ENCODE measurements at places on chromosomes 3 and 15.

GRCh38 chr15:80982205-80982604 lies 7.4 kb downstream of the MESD start:
- no peak for DNase-seq

DNA sequence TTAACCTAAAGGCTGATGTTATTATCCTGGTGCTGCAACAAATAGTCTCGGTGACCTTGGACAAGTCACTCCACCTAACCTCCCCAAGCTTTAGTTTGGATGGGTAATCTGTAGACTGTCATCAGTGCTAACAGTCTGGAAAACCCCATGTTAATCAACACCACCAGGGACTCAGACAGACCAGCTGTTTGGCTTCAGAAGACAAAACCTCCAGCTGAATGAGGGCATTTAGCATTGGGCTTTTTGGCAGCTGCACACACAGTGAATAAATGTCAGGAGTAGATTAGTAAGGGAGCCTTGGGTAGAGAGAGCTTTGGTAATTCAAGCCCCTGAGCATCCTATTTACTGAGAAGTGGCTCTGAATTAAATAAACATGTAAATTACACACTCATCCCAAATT lies 24.9 kb upstream of the C3orf80 start:
- DNase-seq = no peak

DNA sequence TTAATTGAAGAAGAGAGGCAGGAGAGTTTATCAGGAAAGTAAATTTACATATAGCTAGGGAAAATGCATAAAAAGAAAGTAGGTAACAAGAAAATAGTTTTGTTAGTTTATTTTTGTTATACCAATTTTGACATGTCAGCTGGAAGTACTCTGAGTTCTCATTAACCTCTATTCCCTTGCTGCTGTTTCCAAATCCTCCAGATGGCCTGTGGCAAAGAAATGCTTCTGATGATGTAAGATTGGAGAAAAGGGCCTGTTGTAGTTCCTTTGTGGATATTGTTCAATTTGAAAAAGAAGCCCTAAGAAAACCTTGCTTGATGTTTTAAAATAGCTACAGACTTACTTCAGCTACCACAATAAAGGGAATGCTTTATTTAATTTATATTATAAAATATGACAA lies 192.9 kb upstream of the SLITRK3 start:
- DNase-seq = no peak

DNA sequence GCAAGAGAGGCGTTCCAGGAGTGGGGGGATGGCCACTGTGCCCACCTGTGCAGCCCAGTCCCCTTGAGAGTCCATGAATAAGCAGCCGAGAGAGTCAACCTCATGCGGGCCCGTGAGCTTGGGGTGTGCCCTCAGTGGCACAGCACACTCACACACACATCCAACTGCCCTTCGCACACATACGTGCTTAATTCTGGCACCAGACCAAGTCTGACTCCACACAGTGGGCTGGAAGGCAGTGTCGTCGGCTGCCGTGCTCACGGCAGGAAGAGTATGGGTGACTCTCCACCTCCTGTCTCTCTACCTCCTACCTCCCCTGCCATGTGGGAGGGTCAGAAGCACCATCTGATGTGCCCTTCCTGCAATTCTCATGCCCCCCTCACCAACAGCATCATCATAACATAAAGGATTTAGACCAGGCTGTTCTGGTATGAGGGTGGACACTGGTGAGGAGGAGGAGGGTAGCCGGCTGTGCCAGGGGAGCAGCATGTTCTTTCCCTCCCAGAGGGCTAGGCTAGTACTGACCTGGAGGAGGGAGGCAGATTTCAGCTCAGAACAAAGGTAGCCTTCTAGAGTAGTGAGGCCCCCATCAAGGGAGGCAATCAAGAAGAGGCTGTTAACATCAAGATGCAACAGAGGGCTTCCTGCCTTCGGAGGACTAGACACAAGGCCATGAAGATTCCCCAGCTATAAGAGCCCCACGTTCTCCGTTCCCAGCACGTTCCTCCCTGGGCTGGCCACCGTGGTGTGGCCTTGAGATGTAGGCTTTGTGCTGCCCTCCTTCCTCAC lies 5.3 kb upstream of the STRA6 start:
- no peak for DNase-seq

GRCh38 chr3:75260-75659 lies 121.3 kb upstream of the CHL1 start:
- DNase-seq = no peak

DNA sequence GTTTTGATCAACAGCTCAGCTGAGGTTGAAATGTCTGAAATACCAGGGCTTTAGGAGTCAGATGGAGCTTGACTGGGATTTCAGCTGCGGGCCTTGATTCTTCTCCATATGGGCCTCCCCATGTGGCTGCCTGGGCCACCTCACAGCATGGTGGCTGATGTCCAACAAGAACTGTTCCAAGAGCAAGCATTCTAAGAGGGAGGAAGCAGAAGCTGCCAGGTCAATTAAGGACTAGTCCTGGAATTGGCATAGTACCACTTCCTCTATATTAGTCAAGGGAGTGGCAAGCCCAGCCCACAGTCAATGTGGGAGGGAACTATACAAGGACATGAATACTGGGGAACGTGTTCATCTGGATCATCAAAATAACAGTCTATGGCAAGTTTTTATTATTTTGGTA lies 181.7 kb upstream of the ANKRD28 start:
- DNase-seq = no peak

DNA sequence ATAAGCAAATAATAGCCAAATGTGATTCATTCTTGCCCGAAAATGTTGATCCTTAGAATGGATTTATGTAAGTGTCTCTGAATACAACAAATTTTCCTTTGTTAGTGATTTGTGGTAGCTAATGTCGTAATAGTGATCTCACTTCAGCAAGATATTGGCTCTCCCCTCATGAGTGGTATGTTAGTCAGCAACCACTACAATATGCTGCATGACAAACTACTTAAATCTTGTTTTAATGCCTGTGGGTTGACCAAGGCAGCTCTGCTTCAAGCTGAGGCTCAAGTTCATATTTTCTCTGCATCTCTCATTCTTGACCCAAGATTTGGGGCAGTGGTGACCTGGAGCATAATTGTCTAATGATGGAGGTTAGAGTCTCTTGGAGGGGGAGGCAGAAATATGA lies 49.8 kb upstream of the GALNT15 start:
- DNase-seq = peak; percentile 23

DNA sequence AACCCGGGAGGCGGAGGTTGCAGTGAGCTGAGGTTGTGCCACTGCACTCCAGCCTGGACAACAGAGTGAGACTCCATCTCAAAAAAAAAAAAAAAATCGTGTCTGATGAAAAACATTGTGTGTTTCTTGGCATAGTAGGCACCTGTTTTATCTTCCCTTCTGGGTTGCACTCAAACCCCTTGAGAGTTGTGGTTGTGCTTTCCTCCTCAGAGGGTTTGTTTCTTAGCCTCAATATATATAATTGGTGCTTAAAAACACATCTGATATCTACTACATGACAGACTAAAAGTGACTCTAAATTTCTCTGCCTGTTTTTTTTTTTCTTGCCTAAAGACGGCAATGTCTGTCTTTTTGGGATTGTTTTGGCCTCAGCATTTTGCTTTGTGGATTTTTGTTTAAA lies 7.6 kb downstream of the NR1D2 start:
- no peak for DNase-seq

DNA sequence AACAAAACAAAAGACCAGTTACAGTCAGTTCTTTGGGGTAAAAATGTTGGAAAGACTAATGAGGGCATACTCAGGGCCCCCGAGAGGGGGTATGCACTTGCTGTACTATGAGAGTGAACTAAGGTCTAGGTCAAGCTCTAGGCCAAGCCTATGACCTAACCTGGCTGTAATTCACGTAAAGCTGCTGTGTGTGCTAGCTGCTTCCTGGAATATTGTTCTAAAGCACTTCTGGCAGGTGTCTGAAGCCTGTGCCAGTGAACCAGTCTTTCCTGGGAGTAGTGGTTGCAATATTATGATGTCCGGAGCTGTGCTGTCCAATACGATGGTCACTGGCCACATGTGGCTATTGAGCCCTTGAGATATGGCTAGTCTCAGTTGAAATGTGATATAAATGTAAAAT lies 13.1 kb upstream of the CX3CR1 start:
- no peak for DNase-seq

GRCh38 chr3:132573797-132574211 lies 23.3 kb upstream of the ACKR4 start:
- DNase-seq = no peak

DNA sequence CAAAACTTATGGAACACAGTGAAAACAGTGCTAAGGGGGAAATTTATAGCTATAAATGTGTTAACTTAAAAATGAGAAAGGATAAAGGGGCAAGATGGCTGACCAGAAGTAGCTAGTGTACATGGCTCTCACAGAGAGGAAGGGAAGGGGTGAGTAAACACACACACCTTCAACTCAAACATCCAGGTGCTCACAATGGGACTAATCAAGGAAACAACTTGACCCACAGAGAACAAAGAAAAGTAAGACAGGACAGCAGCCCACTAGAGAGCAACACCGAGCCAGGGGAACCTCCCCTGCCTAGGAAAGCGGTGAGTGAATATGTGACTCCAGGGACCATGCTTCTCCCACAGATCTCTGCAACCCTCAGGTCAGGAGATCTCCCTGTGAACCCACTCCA lies 85.0 kb upstream of the UBP1 start:
- no peak for DNase-seq

DNA sequence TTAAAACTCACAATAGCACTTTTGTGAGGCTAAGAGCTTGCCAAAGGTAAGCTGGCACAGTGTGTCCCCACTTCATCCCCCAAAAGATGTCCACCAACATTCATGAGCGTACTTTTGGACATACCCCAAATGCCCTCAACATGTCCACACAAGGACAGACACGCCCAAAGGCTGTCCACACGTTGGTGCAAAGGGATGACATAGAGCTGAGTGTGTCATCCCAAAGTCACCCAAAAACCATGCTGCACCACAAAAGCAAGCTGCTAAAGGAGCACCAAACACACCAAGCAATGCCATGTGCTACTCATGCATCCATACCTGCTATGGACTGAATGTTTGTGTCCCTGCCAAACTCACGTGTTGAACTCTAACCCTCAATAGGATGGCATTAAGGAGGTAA lies 57.9 kb downstream of the KLF13 start:
- DNase-seq = no peak

DNA sequence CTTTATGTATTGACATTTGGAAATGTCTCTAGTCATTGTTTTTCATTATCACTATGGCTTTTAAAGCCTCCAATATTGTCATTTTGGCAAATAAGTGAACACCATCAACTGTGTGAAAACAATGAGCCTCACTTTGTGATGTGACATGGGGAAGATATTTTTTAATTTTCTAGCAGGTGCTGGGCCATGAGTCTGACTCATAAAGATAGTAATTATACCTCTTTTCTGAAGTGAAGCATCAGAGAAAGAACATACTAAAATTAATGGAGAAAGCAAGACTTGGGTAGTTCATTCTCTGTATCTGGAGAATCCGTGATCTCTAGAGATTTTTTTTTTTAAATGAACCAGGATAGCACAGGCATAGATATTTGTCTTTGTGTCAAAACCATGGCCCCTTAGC lies 100.8 kb downstream of the CCNL1 start:
- DNase-seq = no peak

DNA sequence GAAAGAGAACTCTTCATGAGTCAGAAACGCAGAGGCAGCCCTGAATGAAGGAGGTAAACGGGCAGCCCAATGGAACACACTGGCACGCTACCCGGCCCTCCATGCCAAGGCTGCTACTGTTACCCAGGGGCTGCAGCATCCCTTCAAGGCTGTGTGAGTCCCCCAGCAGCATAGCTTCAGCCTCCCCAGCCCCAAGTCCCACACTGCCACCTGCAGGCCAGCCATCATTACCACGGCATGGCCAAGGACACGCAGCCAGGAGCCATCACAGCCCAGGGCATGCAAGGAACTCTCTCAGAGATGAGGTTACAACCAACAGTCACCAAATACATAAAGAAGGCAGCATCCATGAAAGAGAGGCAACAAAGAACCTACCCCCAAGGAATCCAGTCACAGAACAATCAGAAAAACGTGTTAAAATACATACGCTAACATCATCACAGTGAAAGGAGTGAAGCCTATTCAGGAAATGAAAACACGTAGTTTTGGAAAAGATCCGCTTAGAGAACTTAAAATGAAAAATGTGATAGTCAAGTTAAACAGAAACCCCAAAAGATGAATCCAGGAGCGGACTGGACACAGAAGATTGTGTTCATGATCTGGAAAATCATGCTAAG lies 22.4 kb downstream of the PLA2G4F start:
- no peak for DNase-seq

GRCh38 chr15:62469478-62469873 lies 304.4 kb upstream of the C2CD4B start:
- no peak for DNase-seq

DNA sequence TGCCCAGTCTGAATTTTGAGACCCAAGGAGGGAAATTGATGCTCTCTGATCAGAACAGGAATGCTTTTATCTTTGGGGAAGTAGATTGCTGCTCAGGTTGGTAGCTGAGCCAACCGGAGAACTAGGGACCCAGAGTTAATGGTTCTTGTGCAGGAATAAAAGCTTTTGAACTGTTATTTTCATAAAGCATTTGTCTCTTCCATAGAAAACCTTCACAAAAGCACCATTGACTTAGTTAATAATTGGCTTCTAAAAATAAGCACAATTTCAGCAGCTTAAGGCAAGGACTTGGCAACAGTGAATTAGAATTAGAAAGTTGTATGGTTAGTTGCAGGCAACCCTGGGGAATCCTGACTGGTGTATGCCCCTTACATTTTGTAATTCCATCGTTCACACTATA lies 53.8 kb downstream of the MAP2K1 start:
- DNase-seq = no peak

DNA sequence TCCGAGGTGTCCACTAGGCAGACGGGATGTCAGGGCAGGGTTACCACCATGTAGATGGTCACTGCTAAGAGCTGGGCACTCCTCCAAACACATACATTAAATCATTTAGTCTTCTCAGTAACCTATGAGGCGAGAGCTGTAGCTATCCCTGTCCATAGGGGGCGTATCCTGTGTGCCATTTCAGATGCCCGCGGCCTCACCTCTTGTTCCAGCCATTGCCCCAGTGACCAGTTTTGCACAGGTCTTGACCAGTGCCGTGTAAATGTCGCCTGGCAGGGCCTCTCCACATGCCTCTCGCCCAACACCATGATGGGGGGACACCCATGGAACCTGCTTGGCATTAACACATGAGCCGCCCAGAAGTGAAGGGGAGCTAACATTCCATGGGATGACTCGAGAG lies 20.8 kb upstream of the SRP14 start:
- DNase-seq = no peak
